ENCODE measurements at places on chromosomes 16 and 17. TPM values are rescaled to one million over a fixed set of nuclear protein-coding genes. Genes with fewer than 3 reads are reported as not detected.

- no peak for DNase-seq
Observed at GRCh38 chr17:64983708-64984107, 64.4 kb upstream of the LRRC37A3 start.

GRCh38 chr17:29661213-29661612 lies 38.5 kb upstream of the CORO6 start:
- DNase-seq: no peak

- no peak for DNase-seq
Observed at GRCh38 chr16:29852654-29853053, 10.4 kb downstream of the CDIPT start.

- no peak for DNase-seq
Observed at GRCh38 chr17:55368706-55369105, 52.9 kb downstream of the MMD start.

DNA sequence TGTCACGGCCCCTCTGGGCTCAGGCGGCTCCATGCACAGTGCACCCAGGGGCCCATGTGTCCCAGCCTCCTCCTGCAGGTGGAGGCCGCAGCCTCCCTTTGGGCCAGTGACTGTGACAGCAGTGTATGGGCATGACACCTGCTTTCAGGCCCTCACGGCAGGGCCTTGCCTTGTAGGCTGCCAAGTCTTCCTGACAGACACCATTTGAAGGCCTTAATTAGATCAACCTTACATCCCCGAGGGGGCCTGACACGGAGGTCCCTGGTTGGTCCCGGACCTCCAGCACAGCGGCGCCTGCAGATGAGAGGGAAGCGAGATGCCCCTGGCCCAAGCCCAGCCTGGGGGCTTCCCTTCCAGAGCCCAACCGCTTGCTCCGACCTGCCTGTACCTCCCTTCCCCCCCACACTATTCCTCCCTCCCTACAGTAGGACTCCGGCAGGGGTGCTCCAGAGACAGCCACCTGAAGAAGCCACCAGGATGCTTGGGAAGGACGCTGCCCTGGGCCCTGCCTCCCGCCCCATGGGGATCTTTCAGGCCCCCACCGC lies 31.9 kb downstream of the BAIAP2 start:
- DNase-seq: no peak

MYH10 gene
- total RNA-seq: 23.7 TPM

FGF11 gene
- total RNA-seq: 16.5 TPM

Measured in activated CD8-positive, alpha-beta T cell treated with anti-CD3 and anti-CD28 coated beads for 36 hours (primary cell).